ENCODE measurements at places on chromosomes 6 and 20. TPM values are rescaled to one million over a fixed set of nuclear protein-coding genes. Genes with fewer than 3 reads are reported as not detected.

TNF gene
- 28.0 TPM for total RNA-seq

RAET1L gene
- total RNA-seq: not detected

SCRT2 gene
- not detected for total RNA-seq

KCNK15 gene
- total RNA-seq: 0.13 TPM

SRMS gene
- not detected for total RNA-seq

DNA sequence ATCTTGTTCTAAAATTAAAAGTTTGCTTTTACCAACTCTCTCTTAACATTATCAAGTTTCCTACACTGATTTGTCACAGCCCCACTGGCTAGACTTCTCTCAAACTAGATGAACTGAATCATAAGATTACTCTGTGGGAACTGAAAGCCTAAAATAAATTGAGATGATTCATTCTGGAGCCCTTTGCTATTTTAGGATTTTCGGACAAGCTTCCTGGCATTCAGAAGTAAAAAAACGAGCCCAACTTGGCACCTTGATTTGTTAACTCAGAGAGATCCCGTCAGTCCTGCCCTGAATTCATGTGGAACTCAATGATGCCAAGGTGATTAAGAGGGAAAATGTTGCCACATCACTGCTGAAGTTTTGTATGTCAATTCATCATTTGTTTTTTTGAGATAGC lies 122.0 kb upstream of the NRSN1 start:
- DNase-seq: no peak

DNA sequence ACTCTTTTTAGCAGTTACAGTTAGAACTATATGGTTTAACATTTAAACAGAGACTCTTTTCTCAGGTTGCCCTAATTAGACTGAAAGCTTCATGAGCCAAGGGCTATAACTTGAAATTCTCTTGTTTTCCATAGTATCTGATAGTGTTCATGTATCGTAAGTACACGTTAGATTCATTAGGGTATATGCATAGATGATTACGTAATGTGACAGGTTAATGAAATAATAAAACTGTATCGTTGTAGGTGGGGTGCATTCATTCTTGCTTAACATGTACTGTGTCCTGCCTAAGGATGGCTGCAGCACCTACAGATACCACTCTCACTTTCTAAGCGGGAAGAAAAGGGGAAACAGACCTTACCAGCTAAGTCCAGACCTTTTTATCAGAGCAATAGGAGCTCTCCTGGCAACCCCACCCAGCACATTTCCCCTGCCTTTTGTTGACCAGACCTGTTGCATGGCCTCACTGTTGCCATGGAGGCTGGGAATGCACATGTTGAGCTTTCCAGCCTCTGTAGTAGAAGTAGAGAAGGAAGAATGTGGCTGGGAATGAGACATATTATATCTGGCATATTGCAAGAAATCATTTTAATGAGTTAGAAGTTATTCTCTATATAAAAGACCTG lies 83.0 kb downstream of the MAP3K4 start:
- DNase-seq: no peak

DNA sequence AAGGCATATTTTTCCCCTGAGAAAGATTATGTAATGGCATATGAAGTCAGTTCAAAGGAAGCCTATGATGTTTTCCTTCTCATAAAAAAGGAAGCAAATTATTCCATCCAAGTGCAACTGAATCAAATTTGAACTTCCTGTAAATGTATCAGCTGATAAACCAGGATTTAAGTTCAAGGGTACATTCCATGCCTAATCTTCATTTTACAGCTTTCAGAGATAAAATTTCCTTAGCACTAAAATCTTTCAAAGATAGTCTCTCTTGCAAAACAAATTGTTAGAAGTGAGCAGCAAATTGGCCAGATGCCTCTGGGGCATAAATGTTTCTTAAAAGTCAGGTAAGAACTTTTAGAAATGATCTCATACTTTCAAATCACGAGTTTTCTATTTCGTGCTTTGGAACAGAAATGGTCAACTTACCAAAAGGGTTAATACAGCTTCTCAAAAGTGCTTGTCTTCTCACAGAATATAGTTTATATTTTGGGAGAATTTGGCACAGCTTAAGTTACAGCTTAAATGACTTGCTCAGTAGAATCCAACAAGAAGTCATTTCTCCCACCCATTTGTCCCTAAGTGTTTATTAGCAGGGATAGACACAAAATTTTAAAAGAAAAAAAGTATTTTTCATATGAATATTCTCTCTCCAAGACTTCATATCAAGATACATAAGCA lies 2.7 kb upstream of the TCF21 start:
- no peak for DNase-seq

- DNase-seq: no peak
Observed at GRCh38 chr20:42484790-42485375, 704.8 kb downstream of the PTPRT start.

DNA sequence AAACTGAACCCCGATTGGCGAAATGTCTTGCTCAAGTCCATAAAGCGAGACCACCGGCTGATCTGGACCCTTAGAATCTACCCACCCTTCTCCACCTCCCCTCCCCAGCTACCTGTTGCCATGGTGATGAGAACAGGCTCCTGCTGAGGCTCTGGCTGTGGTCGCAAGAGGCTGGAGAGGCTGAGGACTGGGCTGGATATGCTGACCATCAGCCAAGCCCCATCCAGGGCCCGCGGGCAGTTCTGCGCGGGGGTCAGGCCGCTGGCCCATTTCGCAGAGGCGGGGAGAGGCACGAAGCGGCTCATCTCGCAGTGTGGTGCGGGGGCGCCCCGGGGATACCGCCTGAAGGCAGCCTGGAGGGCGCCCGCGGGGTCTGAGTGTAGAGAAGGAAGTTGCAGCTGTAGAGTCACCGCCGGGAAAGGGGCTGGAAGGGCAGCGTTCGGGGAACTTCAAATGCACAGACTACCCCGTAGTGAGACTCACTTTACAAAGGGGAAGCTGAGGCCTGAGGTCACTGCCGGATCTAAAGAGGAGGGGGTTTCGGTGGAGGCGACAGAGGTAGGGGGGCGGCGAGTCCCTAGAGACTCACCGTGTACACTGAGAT lies 671 bp downstream of the TAPBP start:
- peak; percentile 16 for DNase-seq

DNA sequence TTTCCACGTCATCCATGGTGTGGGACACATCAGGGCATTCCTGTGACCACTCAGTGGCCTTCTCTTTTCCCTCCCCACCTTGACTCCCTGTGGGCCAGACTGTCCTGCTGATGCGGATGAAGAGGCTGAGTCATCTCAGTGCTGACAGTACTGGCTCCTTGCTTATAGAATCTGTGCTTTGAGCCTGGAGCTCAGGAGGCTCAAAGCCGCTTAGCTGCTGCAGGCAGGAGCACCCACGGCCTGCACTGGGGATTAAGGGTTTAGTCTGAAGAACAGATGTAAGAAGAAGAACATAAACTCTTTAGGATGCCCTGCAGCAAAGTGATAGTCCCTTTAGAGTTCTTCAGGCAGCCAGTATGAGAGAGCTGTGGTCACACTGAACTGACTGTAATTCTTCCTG lies 642.0 kb upstream of the CHD6 start:
- DNase-seq: no peak

- DNase-seq: no peak
Observed at GRCh38 chr20:46030284-46031013, 1.4 kb downstream of the SLC12A5 start.

- DNase-seq: no peak
Observed at GRCh38 chr6:4946521-4946920, 57.3 kb downstream of the RPP40 start.

- no peak for DNase-seq
Observed at GRCh38 chr20:4509825-4510522, 211.7 kb upstream of the PRND start.

- DNase-seq: no peak
Observed at GRCh38 chr6:4449409-4449808, 314.0 kb upstream of the ECI2 start.

GRCh38 chr6:11129908-11130565 lies 18.5 kb upstream of the ERVFRD-1 start:
- no peak for DNase-seq

DNA sequence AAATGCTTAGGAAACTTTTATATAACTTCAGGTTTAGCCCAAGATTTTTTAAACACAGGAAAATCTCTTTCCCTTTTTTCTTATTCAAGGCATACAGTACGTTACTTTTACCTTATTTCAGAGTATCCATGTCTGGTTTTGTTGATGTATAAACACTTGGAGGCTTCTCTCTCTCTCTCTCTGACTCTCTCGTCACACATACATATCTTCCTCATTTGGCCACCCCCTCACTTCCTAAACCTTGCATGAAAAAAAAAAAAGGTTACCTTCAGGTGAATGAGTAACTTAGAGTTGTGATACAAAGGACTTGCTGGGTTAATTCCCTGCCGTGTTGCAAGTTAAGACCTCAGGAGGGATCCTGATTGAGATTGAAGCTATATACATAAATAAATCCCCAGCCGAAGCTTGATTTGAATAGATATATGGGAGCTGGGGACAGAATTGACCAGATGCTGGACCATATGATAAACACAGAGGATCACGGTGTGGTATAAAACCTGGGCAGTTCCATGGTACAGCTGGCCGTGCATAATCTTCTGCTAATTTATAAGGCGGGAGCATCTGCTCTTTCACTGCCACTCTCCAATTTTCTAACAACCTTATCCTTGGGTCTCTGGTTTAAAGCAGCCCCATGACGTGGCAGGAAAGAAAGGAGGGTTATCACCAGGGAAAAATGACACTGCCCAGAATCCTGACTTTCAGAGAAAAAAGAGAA lies 55.1 kb upstream of the IL20RA start:
- no peak for DNase-seq

DNA sequence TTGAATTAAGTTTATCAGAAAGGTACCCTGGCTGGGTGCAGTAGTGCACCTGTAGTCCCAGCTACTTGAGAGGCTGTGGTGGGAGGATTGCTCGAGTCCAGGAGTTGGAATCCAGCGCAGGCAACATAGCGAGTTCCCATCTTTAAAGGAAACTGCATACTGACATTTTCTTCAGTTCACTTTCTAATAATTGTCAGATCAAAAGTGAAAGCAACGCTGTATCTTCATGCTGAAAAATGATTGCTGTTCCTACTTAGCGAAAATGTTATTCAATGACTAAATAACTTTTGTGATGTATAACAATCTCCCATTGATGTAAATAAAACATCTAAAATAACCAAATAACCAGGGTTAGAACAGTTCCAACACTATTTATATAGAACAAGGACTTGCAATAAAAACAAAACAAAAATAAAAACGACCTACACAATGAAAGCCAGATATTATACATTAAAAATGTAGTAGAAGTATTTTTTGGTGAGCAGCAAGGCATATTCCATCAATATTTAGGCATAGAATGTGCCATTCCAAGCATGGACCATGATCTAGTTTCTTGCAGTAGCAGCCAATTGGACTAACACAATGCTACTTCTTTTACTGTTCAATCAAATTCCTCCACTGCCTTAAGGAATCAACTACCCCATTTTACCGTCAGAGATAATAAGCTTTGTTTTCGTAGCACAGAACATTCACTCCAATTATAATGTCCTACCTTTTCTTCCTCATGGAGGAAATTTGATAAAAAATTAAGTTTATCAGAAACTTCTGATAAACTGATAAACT lies 1.5 kb downstream of the LATS1 start:
- DNase-seq: no peak

DNA sequence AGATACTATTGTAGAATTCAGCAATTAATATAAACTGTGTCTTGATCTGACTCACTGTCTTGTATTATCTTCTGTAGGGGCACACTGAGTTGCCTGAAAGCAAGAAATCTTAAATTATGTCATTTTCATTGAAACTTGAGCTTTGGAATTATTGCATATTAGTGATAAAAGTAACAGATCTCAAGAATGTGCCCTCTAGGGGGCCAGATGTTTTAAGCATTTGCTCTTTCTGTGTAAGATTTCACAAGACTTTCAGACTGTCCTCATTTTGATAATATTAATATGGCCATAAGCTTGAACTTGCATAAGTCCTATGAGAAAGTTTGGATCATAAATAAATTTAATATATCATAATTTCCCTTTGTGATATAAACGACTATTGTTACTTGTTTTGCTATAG lies 55.5 kb upstream of the MYO6 start:
- no peak for DNase-seq

DNA sequence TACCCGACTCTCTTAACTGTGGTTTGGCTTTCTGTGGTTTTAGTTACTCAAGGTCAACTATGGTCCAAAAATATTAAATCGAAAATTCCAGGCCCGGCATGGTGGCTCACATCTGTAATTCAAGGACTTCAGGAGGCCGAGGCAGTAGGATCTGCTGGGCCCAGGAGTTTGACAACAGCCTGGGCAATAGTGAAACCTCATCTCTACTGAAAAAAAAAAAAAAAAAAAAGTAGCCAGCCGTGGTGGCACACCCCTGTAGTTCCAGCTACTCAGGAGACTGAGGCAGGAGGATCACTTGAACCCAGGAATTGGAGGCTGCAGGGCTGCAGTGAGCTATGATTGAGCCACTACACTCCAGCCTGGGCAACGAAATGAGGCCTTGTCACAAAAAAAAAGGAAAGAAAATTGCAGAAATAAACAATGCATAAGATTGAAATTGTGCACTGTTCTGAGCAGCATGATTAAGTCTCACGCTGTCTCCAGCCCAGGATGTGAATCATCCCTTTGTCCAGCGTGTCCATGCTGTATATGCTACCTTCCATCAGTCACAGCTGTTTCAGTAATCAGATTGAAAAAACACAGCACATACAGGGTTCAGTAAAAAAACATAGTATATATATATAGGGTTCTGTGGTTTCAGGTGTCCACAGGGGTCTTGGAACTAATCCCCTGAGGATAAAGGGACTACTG lies 40.7 kb downstream of the RGS17 start:
- no peak for DNase-seq

DNA sequence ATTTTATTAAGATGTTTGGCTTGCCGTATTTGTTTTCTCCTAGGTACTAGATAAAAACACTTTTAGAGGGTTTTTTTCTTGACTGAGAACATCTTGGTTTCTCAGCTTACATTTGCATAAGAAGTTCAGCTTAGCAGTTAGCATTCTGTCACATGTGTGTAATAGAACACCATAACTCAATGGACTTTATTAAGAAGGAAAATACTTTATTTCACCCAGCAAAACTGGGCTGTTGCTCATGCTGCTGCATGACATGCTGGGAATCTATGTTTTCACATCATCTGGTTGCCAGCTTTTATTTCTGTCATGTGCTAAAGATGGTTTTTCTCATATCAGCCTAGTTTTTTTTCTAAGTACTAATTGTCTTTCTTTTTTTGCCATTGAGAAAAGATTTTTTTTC lies 144.6 kb downstream of the UTRN start:
- no peak for DNase-seq

- no peak for DNase-seq
Observed at GRCh38 chr20:23161244-23161891, 75.2 kb upstream of the CD93 start.

GRCh38 chr6:163183806-163184205 lies 230.7 kb upstream of the QKI start:
- no peak for DNase-seq

GRCh38 chr20:57102566-57102965 lies 163.9 kb downstream of the BMP7 start:
- DNase-seq: no peak
